ENCODE measurements at places on chromosomes 6 and 20.

DNA sequence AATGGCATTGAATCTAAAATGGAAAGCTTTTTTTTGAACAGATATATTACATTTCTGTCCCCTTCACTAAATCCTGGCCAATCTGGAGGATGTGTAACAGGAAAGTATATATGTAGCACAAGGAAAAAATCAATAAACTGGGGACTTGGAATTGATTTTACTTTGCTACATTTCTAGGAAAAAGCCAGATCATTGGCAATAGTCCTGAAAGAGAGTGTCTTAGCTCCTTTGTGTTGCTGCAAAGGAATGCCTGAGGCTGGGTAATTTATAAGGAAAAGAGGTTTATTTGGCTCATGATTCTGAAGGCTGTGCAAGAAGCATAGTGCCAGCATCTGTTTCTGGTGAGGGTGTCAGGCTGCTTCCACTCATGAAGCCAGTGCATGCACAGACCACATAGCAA, 574.9 kb downstream of the HTR1B start:
- no peak for DNase-seq

- DNase-seq, result no peak
These were observed 19.9 kb downstream of the PXT1 start for GRCh38 chr6:36422714-36423100.

DNA sequence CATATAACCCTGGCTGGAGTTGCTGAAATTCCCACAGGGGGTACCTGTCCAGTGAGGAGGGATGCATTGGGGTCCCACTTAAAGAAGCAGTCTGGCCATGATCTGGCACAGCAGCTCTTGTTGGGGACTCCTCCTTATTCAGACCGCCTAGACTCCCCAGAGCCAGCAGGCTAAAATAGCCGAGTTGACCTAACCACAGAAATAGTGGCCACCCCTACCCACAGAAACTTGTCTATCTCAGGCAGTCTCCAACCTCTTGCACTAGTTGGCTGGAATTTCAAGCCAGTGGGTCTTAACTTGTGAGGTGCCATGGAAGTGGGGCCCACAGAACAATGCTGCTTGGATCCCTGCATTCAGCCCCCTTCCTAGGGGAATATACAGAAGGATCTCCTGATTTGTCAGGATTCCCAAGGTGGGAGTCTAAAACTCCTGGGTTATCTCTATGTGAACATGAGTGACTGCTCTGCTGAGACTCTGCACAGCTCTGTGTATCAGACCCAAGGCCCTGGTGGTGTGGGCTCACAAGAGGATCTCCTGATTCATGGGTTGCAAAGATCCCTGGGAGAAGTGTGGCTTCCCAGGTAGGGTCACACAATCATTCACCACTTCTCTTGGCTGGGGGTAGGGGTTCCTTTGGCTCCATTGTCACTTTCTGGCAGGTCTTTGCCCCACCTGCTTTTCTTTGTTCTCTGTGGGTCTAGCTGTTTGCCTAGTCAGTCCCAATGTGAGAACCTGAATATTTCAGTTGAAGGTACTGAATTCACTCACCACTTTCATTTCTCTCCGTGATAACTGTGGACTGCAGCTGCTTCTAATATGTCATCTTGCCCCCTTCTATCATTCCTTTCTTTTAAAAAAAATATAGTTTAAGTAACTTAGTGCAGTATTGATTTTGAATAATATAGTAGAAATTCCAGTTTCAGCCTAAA, 65.5 kb upstream of the CLVS2 start:
- no peak for DNase-seq

DNA sequence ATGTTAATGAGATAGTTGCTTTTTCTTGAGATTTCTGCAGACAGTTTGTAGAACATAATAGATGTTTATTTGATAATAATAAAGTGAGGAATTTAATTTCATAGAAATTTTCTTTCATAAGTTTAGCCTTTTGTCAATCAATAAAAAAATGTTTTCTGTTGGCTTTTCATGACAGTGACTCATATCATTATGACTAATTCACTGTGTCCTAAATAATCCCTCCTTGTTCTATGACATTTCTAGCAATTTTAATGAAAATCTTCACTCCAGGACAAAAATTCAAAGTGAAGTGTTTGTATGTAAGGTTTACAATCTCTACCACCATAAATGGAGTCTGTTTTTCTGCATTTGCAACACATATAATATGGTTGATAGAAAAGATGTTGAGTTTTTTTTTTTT, 109.9 kb downstream of the UTRN start:
- DNase-seq, result no peak

DNA sequence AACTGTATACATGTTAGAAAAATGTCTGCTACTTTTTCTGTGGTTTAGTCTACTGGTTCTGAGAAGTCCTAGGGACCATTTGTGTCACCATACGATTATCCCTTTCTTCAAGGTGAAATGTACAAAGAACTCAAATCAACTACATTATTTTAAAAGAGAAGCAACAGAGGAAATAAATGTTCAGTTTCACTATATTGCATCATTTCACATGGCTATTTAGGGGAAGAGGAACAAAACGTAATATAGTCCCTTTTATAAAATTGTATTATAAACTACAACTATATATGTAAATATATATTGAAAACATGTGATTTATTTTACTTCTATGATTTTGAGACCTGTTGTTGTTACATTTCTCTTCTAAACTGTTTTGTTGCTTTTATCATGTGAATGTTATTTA, 1308.0 kb downstream of the EPHA7 start:
- DNase-seq, result no peak

DNA sequence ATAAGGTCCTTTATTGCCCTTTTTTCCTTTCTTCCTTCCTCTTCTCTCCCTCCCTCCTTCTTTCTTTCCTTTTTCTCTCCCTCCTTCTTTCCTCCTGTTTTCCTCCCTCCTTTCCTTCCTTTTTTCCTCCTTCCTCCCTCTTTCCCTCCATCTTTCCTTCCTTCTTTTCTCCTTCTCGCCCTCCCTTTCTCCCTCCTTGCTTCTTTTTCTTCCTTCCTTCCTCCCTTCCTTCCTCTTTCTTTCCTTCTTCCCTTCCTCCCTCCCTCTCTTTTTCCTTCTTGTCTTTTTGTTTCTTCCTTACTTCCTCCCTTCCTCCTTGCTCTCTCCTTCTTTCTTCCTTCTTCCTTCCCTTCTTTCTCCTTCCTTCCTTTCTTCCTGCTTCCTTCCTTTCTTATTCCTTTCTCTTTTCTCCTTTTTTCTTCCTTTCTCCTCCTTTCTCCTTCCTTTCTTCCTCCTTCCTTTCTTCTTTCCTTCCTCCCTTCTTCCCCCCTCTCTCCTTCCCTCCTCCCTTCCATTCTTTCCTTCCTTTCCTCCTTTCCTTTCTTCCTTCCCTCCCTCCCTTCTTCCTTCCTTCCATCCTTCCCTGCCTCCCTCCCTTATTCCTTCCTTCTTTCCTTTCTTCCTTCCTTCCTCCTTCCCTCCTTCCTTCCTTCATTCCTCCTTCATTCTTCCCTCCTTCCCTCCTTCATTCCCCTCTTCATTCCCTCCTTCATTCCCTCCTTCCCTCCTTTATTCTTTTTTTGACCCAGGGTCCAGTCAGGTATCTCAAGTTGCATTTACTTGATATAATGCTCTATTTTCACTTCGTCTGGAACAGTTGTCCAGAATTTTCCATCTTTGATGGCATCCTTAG, 11.7 kb upstream of the PHIP start:
- DNase-seq, result no peak

DNA sequence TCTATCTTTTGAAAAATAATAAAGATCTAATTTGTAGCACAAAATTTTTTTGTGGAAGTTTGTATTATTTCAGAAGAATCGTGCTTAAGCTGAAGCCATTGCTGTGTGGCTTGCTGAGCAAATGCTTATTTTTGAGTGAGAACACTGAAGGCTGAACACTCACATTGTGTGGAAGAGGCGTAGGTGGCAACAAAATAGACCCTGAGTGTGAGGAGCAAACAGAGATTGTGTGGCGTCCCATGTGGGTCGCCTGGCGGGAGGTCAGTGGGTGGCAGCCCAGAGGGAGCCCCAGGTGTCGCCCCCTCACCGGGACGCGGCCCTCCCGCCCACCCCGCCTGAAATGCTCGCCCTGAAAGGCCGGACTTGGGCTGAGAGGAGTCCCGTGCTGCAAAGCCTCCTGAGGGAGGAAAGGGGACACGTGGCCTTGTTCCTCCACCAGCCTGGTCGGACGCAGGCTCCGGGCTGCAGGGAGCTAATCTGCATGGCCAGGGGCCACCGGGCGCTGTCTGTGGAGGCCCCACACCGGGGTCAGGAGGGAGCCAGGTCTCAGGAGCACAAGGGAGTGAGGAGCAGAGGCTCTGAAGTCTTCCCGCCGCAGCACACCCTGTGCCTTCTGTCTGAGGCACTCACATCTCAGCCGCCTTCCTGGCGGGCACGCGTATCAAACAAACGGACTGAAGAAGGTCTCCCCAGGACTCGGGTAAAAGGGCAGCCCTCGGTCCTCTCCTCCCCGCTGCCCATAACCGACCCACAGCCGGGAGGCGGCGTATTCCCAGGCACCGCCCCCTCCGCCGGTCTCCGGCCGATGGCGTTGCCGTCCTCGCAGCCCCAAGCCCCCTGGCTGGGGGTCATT, 15.9 kb downstream of the DDO start:
- no peak for DNase-seq

GRCh38 chr20:4070323-4071177, 55.2 kb upstream of the RNF24 start:
- no peak for DNase-seq

DNA sequence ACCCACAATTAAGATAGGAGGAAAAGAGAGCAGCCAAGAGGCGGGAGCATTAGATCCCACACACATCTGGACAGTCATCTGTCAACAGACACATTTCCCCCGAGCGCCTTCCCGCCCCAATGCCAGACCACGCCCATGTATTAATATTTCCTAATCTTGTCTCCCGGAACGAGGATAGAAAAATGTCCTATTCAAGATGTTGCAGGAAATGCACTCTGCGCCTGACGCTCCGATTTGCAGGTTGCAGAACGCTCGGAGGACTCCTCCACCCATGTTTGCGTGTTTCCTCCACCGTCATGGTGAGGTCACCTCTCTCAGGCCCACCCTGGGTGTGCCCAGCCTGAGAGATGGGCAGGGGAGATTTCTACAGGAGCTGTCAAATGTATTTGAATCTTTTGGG, 215.2 kb downstream of the TAF4 start:
- DNase-seq, result no peak
